ENCODE measurements at places on chromosomes 6 and 20. TPM values are rescaled to one million over a fixed set of nuclear protein-coding genes. Genes with fewer than 3 reads are reported as not detected.

- DNase-seq, result no peak
These were observed 46.4 kb downstream of the SLC9A8 start for GRCh38 chr20:49859011-49859410.

The FLRT3 gene
- 1.5 TPM for total RNA-seq

The TTBK1 gene
- not detected for total RNA-seq

DNA sequence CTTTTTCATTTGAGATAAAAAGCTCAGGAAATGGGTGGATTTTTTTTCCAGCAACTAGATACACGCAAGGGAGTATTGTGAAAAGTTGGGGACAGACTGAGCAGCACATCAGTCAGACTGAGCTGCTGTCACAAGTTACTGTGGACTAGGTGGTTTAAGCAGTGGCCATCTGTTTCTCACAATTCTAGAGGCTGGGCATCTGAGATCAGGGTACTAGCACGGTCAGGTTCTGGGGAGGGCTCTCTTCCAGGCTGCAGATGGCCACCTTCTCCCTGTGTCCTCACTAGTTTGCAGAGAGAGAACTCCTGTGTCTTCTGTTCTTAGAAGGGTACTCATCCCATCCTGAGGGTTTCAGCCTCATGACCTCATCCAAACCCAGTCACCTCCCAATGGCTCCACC, 178.3 kb downstream of the SYNDIG1 start:
- no peak for DNase-seq

DNA sequence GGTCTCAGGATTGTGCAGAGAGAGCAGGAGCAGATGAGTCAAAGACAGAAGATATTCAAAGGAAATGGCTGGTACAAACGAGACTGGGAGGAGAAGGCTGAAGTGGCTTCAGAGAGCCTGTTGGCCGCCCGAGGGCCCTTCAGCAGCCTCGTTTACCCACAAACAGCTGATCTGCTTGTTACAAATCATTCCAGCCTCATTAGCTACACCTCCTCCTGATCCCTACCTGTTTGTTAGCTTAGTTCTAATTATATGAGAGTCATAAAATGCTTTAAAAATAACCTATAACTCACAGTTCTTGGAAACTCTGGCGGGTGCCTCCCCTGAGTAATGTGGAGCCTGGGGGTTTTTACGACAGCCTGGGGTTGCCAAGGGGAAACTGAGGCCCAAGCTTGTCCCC, 12.6 kb downstream of the GLP1R start:
- DNase-seq, result no peak

All from HCT116 (cell line).